H7 (cell line): ENCODE measurements at places on chromosomes 3 and 15. TPM values are rescaled to one million over a fixed set of nuclear protein-coding genes. Genes with fewer than 3 reads are reported as not detected.

- DNase-seq: no peak
These were observed 280.9 kb upstream of the KCNMB2 start for GRCh38 chr3:178255315-178255714.

DNA sequence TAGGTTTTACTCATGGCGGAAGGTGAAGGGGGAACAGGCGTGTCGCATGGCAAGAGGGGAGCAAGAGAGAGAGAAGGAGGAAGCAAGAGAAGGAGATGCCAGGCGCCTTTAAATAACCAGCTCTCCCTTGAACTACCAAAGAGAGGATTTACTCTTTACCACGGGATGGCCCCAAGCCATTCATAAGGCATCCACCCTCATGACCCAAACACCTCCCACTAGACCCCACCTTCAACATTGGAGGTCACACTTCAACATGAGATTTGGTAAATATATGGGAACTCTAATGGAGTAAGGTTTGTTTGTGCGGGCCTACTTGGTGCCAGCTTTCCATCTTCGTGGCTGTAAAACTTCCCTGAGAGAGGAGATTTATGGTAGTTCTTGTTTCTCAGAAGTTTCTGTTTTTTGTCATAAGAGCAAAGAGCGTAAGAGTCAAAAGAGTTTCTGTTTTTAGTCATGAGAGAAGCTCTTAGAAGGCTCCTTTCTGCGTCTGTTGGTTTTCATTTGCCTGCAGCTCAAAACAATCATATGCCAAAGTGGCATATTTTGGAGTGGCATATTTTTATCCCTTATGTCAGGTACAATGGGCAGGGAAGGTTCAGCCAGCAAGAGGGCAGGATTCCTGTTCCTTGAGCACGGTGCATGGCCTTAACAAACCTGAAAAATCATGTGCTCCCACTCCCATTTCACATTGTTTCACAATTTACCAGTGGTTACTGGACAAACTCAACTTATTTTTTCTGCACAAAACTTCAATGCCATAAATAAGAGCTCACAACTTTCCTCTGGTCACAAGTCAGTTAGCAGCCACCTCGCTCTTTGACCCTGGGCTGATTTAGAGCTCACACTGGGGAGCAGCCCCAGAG is 12.5 kb downstream of the PML start:
- DNase-seq: no peak

GRCh38 chr3:37223576-37223975 is 49.2 kb upstream of the LRRFIP2 start:
- no peak for DNase-seq

- no peak for DNase-seq
These were observed 174.9 kb downstream of the SCAPER start for GRCh38 chr15:76730262-76730661.

Gene COL6A6
- under 0.01 TPM in 1 of 2 replicates, not detected in the other for total RNA-seq

Gene ACTC1
- 1.6 and 2.0 TPM in 2 replicates for total RNA-seq
